ENCODE measurements at places on chromosomes 4 and X.

DNA sequence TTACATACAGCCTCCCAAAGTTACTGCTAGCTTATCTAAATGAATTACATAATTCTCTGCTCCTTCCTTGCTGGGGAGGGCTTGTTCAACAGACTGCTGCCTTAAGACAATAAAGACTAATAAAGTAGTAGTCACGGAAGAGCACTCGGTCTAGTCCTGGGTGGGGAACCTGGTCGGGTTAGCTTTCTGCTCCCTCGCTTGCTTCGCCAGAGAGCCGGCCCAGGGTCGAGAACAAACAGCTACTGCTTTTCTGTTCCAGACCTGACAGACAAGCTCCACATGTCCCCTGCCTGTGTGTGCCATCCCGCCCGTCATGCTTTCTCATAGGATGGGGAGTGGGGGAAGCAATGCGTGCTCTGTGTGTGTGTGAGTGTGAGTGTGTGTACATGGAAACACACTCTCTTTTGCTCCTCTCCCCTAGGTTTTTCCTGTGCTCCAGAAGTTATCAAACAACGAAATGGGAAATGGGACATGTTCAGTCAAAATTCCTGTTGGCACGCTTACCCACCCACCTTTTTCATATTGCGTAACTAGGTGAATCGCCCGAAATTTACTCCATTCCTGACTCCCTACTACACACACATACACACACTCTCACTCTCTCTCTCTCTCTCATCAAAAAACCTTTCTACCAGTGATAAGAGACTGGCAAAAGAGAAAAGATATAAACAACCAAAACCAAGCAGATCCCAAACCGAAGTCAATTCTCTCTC, 1.3 kb downstream of the NPY1R start:
- DNase-seq = no peak

DNA sequence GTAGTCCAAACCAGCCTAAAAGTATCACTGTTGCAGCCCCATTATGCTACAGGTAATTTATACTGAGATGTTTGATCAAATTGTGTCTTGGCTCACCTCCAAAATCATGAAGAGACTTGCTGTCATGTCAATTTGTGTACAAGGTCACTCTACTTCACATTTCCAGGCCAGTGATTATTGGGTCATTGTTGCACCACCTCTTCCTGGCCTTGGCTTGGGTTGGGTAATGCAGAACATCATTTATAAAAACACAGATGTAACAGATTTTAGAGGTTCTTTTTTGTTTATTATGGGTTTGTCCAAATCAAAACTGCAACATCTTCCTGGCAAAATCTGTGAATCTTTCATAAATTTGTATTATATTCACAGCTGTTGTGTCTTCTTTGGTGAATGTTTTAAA, 459.5 kb downstream of the ANKRD50 start:
- DNase-seq = no peak

DNA sequence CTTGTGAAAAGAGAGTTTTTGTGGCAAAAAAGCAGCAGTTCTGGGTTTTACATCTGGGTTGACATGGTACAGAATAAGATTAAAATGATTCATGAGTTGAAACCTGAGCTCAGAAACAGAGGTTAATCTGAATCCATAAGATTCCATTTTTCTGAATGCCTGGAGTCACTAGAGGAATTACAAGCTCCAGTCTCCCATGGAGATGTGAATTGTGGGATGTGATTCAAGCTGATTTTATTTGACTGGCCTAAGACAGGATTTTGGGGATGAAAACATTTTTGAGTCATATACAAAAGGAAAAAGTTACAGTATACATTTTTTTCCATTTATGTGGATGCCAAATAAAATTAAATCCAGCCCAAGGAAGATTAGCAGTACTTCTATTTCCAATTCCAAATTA, 161.1 kb downstream of the RBM46 start:
- DNase-seq = no peak

- peak; percentile 85 for DNase-seq
These were observed 21.7 kb upstream of the CD38 start for GRCh38 chr4:15756361-15756861.

- DNase-seq = no peak
These were observed 11.8 kb upstream of the KIAA0232 start for GRCh38 chr4:6770581-6771228.

DNA sequence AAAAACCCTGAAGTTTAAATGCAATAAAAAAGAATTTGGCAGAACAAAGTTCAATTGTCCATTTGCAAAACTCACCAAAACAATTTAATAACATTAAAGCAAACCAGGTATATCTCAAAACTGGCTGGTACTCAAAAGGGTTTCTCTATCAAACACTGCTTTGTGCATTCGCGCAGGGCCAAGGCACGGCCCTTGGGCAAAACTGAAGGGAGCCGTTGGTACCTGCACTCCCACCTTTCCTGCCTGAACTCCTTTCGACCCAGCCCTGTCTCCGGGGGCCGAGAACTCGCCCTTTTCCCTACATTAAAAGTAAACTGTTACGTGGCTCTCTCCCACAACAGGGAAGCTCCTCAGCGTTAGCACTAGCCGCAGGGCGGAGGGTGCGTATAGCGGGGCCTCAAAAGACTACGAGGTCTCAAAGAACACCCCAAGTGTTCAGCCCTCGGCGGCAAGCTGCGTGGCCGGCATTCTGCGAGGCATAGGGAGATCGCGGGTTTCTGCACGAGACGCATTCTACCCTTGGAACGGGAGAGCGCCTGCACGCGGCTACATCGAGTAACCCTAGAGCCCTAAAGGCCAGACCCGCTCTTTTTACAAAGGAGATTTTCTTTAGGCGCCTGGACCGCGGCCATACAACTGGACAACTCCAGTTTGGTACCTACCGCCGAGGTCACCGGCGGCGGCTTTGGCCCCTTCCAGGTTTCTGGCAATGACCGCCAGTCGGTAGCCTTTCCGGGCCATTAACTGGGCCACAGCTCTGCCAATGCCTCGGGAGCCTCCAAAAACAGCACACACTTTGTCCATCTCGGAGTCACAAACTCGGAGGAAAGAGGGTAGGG, 550 bp downstream of the CBR4 start:
- DNase-seq = peak; percentile 73

DNA sequence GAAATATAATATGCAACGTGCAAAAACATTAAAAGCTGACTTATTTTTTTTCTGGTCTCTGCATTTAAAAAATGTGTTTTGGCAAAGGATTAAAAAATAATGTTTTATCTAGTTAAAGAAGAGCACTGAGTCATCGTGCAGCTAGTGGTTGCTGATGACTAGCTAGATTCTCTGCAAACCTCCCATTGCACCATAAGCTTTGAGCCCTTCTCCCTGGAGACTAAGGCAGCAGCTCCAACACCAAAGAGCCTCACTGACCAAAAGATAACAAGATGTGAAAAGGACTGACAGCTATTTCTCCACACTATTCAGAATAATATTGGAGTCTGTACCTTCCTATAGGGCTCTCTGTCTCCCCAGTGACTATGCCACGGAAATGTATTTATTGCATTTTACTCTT, 424.3 kb downstream of the SLITRK2 start:
- no peak for DNase-seq

DNA sequence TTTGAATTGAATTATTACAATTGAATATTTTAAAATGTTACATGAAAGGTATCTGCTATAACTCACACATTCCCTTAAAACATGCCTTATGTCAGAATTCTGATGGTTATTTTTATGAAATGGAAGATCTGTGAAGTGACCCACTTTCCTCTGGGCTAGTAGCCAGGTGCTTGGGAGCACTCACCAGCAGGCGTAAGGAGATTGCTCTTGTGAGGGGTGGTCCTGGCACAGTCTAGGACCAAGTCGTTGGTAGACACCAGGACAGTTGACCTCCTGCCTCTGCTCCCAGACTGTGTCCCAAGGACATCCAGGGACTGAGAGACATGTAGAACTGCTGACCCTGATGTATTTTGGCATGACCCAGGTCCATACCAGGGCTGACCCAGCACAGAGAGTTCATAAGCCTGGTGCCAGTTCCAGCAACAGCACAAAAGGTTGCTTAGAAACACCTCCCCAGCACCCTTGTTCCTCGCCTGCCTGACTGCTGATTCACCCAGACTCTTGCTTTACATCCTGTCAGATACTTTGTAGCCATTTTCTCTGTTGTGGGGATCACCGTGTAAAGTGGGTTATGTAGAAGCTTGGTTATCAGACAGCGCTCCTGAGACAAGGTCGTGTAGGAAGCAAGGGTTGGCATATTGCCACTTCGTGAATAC, 48.5 kb downstream of the NELFA start:
- DNase-seq = peak; percentile 25

- no peak for DNase-seq
These were observed 61.4 kb downstream of the HTRA3 start for GRCh38 chr4:8330821-8331574.

GRCh38 chrX:15404401-15405096, 20.3 kb upstream of the VEGFD start:
- no peak for DNase-seq

DNA sequence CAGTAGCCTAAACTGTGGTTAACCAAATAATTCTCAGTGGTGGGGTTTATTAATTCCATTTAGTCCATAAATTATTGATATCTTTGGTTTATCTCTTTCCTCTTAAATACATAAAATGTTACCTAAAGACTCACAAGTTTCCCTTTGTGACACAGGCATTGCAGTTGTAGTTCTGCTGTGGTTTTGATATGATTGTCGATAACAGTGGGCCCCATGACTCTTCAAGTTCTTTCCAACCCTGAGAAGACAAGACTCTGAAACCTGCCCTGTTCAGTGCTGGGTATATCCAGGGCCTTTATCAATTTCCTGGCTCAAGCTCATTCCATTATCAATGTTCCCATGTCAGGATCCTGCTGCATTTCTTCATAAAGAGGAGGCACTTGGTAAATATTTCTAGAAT, 117.9 kb upstream of the TBC1D9 start:
- DNase-seq = no peak

GRCh38 chrX:24862343-24862742, 153.4 kb downstream of the ARX start:
- DNase-seq = no peak

- peak; percentile 5 for DNase-seq
These were observed 410 bp downstream of the GNL3L start for GRCh38 chrX:54530357-54530900.

DNA sequence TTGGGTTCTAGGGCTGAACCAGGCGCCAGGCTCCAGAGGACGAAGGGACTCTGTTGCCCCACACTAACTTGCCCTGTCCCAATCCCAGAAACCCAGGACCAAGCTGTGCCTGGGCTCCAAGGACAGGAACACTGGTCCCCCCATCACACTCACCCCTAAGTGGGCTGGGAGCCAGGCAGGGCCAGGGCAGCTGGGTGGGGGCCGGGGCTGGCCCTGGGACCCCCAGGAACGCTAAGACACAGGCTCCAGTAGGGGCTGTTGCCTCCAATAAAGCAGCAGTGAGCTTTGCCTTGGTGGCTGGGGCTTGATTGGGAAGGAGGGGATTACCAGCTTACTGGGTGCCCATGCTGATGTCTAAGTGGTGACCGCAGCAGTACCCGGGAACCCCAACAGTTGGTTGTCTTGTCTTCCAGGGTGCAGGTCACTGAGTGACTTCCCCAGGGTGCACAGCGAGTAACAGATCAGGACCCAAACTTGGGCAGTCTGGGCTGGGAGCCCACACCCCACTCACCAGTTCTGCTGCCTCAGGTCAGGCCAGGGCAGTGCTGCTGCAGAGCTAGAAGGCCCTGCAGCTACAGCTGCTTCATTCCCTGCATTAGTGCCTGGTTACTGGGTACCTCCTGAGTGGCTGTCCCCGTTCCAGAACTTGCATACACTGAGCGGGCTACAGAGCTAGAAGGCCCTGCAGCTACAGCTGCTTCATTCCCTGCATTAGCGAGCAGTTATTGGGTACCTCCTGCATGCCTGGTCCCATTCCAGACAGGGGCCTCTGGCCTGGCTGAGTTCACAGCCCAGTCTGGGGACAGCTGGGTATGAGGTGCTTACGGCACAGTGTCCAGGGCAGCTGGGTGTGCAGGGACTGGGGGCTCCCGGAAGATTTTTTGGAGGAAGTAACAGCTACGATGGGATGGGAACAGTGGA, 9.4 kb upstream of the ADD1 start:
- DNase-seq = no peak

DNA sequence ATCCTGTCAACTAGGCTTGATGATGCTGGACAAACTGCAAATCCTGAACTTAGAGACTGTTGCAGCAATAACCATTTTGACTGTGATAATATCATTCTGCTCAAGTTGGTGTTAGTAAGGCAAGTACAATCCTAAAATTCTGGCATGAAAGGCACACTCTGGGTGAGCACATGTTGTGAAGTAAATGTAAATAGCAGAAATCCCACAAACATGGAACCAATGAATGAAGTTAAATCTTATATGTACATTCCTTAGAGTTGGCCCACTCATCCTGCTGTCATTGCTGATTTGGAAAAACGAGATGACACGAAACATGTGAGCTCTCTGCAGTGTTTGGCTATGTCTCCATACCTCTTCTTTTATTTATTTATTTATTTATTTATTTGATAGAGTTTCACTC, 21.0 kb downstream of the RBM47 start:
- no peak for DNase-seq

GRCh38 chrX:57675320-57675719, 4.7 kb downstream of the NLRP2B start:
- no peak for DNase-seq

DNA sequence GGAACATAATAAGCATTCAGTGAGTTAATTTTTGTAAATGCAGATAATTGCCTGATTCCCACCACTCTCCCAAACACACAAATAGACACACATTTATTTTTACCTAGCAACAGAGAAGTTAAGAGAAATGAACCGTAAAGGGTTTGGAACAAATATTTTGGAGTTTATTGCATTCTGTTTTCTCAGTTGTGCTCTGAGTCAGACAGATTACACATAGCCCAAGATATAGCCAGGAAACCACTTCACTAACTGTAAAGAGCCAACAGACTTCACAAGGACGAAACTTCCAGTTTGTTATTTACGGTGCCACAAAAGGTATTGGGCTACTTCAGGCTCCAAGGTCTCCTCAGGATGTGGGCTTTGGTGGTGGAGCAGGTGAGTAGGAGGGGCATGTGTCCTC, 217.0 kb downstream of the BMPR1B start:
- DNase-seq = no peak

GRCh38 chr4:7590189-7590588, 155.5 kb upstream of the PSAPL1 start:
- DNase-seq = peak; percentile 36

- peak; percentile 35 for DNase-seq
These were observed 10.4 kb downstream of the RAB9A start for GRCh38 chrX:13699183-13699826.

GRCh38 chr4:83263106-83263505, 21.5 kb downstream of the COQ2 start:
- no peak for DNase-seq

GRCh38 chr4:8599657-8600056, 7.1 kb downstream of the CPZ start:
- DNase-seq = peak; percentile 93

- no peak for DNase-seq
These were observed 793.7 kb upstream of the LCORL start for GRCh38 chr4:18815081-18815778.
